ENCODE measurements at places on chromosomes 2 and 18.
A peak's percentile ranks its signal among the peaks of the same experiment; 100 is the strongest.

DNA sequence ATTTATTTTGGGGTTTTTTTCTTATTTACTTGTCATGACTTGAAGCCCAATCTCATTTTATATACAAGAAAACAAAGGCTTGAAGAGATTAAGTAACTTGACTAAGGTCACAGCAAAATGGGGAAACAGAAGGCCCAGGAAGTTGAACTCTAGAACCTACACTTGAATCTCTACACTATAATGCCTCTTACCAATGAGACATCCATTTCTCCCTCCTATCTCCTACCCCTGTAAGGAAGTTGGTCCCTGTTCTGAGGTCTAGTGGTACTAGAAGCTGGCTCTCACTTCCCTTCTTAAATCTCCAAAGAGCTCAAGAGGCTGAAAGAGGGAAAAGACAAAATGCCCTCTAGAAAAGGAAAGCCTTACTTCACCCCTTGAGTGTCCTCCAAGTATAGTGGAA, 25.5 kb upstream of the IHH start:
- DNase-seq, result no peak

GRCh38 chr2:189287982-189288521, 108.5 kb upstream of the COL5A2 start:
- peak; percentile 55 for DNase-seq

DNA sequence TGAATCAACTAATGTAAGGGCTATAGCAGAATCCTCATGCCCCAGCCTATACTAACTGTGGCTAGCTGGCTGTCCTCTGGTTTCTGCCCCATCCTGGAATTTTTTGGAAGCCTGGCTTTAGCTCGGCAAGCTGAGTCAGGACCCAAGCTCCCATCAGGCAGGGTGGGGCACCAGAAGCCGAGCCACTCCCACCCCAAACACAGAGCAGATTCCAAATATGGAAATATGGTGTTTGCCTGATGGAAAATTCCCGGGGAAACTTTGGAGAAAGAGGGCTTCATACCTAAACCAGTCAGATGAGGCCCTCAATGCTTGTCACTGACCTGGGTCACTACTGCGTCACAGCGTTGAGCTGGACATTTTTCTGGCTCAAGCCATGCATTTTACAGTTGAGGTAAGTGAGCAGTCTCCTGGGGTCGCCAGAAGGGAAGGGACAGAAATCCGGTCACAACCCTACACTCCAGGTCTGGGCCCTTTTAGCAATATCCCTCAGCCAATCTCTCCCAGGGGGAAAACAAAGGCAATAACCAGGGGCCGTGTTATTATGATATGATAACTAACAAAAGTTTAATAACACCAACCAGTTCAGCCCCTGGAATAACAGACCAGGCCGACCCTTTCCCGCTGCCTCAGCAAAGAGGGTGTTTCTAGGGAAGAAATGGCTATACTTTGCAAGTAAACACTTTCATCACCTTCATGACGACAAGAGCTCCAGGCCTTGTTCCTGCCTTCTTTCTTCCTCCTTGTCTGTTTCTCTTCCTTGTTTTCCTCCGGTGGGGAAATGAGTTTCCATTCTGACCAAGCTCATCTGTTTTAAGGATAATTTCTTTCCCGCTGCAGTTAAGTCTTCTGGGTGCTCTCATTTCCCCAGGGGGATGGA, 37.7 kb downstream of the PSD4 start:
- DNase-seq, result peak; percentile 63

- peak; percentile 5 for DNase-seq
These were observed 217.0 kb upstream of the DTNA start for GRCh38 chr18:34493099-34493544.

DNA sequence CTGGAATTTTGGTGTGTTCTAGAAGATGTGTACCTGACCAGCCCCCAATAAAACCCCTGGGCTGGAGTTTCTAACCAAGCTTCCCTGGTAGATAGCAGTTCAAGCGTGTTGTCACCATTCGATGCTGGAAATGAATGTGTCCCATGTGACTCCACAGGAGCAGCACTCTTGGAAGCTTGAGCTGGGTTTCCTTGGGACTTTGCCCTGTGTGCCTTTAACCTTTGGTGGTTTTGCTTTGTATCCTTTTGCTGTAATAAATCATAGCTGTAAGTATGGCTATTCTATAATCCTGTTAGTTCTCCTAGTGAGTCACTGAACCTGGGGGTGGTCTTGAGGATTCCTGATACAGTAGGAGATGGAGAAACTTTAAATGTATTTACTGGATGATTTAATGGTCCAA, 65.2 kb downstream of the KLHL14 start:
- DNase-seq, result no peak

DNA sequence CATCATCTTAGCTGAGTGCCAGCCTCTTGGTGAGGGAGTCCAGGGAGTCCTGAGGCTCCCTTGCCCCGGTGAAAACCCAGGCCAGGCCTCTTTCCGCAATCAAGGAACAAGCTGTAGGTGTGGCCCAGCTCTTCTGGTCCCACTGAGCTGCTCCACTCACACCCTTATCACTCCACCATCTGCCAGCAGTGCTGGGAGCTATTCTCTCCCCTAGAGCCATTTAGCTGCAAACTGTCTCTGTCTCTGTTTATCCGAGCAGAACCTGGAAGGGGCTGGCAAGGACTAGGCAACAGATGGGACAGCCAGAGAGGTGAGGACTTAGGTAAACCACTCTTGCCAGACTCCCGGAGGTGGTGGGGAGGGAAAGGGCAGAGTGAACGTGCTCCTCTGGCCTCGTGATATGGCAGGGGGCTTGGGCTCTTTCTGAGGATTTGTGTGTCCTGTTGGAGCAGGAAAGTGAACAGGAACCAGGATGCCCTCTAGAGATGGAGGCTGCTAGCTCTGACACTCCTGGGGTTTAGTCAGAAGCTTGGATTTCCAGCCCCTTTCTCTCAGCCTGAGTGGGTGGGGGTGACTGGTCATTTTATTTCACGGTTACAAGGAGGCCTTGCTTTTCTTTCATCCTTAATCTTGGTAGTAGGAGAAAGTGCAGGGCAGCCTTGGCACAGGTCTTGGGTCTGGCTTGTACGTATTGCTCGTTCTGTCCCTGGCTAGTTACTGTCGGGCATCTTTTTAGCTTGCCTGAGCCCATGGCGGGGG, 19.6 kb downstream of the B3GNT2 start:
- no peak for DNase-seq

GRCh38 chr2:73415906-73416305, 30.3 kb downstream of the ALMS1 start:
- DNase-seq, result no peak

- DNase-seq, result no peak
These were observed 150.9 kb downstream of the EHBP1 start for GRCh38 chr2:62856228-62857040.

DNA sequence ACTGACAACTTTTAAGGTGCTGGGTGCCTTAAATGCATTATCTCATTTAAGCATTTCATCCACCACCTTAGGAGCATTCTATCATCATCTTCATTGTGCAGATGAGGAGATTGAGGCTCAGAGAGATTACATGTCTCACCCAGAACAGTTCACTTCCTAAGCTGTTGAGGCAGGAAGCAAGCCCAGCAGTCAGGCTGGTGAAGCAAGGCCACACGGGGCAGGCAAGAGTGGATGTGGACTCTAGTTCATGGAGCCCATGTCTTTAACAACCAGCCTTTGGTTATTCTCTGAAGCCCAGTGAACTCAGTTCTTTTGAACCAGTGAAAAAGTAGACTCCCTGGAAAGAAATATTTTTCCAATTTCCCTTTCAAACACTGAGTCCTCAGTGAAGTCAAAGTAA, 294.8 kb upstream of the MGAT5 start:
- DNase-seq, result no peak

DNA sequence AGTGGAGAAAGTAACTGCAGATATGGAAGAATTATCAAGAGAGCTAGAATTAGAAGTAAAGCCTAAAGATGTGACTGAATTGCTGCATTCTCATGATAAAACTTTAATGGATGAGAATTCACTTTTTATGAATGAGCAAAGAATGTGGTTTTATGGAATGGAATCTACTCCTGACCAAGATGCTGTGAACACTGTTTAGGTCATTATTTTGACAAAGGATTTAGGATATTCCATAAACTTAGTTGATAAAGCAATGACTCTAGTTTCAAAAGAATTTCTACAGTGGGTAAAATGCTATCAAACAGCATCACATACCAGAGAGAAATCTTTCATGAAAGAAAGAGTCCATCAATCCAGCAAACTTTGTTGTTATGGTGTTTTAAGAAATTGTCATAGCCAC, 1317.7 kb upstream of the ACVR2A start:
- DNase-seq, result peak; percentile 16

DNA sequence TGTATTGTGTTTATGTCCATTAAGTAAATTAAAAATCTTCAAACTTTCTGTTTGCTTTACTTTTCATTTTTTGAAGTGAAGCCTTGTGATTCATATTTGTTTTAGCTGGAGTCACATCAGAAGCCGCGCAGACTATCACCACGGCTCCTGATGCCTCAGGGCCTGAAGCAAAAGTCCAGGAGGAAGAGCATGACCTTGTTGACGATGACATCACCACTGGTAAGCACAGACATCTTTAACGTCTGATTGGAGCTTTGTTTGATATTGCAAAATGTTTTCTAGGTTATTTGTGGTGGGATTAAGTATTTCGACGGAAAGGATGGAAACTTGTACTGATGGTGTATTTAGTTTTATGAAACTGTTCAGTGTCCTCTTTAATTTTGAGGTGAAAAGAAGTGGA, 164.8 kb downstream of the WDR7 start:
- no peak for DNase-seq

GRCh38 chr2:120905298-120905697, 169.6 kb downstream of the GLI2 start:
- no peak for DNase-seq

GRCh38 chr2:101956465-101957438, 35.0 kb upstream of the IL1R2 start:
- no peak for DNase-seq

- DNase-seq, result no peak
These were observed 991.9 kb upstream of the CHAC2 start for GRCh38 chr2:52775674-52776073.

- DNase-seq, result no peak
These were observed 318.6 kb downstream of the SLC4A3 start for GRCh38 chr2:219946021-219946420.

GRCh38 chr18:46253498-46253897, 149.3 kb downstream of the HAUS1 start:
- DNase-seq, result no peak

DNA sequence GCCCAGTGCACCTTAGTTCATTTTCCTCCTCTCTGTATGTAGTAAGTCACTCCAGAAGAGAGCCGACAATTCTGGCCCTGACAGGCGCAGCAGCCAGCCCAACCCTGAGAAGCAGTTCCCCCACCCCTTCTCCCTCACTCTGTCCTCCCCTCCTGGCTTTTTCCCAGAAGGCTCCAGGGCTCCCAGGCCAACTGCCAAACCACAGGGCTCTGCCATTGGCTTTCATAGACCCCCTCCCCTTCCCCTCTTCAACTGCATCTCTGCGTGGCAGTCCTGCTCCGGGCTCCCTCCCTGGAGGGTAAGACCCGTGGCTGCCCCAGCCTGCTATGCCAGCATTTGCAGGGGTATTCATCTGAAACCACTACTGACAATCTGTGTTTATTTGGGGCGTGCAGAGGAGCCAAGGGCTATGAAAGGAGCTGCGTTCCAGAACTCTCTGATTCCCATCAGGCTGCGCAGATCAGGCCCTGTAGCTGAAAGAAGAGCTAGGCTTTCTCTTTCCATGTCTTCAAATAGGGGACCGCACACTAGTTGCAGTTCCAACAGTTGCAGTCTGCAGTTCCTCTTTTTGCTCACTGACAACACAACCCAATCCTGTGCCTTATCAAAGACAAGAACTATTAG, 388.6 kb upstream of the TNP1 start:
- no peak for DNase-seq

- peak; percentile 26 for DNase-seq
These were observed 17.2 kb downstream of the SH3YL1 start for GRCh38 chr2:246489-247144.

DNA sequence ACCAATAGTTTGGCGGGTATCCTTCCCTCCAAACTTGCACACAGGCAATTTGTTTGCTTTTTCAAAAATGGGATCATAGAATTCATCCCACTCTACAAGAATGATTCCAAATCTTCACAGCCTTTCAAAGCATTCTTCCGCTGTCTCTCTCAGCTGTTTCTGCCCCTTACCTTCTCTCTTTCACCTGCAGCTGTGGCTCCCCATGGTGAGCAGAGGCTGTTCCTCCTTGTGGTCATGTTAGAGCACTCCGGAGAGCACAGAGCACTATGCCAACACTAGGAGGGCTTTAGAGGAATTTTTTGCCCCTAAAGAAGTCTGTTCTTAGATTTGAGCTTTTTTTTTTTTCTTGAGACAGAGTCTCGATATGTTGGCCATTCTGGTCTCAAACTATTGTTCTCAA, 30.4 kb downstream of the MTHFD2 start:
- no peak for DNase-seq

DNA sequence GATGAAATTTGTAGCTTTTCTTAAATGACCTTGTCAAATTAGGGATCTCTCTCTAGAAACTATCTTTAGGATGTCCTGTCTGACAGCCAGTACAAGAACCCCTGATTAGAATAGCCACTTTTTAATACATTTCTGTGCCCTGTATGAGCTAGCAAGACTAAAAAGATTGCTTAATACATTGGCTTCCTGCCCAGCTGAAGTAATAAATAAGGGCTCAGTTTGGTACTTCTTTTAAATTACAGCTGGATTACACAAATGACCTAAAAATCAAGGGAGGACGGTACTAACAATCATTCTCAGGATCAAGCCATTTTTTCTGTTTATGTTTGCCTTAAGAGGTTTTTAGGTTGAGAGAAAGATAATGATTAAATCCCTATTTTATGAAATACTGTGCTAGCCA, 11.6 kb upstream of the OLA1 start:
- peak; percentile 54 for DNase-seq

- DNase-seq, result no peak
These were observed 93.3 kb downstream of the CTAGE1 start for GRCh38 chr18:22324191-22325131.

DNA sequence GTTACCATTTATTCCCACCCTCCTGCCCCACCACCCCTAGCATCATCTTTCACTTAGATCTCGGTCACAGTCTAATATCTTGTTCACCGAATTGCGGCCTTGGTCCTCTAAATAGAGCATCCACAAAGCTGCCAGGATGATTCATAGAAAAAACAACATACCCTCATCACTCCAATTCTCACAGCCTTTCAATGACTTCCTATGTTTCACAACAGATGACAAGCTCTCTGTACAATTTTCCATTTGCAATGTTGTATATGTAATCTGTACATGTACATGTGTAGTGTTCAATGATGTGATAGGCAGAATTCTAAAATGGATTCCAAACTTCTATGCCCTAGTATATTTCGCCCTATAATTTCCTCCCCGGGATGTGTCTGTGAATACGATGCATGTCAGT, 675.6 kb upstream of the CELF4 start:
- no peak for DNase-seq

GRCh38 chr2:216871333-216871934, 11.6 kb upstream of the TNP1 start:
- DNase-seq, result no peak
